Epithelial cell of esophagus (primary cell): ENCODE measurements at places on chromosomes 11 and 22.

DNA sequence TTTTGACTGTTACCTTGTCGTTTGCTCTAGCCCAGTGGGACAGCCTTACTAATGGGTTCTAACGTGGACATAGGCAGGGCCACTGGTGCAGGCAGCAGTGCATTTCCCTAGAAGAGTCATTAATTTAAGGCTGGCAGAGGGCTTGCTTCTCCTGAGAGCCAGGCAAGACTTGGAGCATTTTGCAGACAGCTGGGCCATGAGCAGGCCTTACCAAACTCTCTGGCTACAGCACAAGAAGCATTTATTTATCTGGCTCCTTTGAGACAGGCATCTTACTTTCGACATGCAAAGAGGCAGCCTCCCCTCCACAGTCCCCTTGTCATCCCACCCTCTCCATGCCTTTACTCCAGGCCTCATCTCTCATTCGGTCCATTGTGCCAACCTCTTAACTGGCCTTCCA is 139.9 kb downstream of the CSNK2A3 start:
- DNase-seq, result no peak

DNA sequence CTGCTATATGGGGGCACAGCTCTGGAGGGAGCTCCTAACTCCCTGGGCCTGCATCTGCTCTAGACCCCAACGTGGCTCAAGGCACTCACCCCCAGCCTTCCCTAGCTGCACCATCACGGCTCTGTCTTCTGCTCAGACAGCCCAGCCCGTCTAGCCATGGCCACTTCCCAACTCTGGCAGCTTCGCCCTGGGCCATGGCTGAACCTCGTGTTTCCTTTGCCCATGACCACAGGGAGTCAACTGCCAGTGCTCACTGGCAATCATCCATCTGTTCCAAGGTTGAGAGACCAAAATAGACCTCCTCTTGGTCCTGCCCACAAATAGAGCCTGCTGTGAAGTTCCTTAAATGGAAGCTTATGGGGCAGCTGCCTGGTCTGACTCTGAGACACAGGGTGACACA is 5.4 kb downstream of the LMO1 start:
- no peak for DNase-seq

DNA sequence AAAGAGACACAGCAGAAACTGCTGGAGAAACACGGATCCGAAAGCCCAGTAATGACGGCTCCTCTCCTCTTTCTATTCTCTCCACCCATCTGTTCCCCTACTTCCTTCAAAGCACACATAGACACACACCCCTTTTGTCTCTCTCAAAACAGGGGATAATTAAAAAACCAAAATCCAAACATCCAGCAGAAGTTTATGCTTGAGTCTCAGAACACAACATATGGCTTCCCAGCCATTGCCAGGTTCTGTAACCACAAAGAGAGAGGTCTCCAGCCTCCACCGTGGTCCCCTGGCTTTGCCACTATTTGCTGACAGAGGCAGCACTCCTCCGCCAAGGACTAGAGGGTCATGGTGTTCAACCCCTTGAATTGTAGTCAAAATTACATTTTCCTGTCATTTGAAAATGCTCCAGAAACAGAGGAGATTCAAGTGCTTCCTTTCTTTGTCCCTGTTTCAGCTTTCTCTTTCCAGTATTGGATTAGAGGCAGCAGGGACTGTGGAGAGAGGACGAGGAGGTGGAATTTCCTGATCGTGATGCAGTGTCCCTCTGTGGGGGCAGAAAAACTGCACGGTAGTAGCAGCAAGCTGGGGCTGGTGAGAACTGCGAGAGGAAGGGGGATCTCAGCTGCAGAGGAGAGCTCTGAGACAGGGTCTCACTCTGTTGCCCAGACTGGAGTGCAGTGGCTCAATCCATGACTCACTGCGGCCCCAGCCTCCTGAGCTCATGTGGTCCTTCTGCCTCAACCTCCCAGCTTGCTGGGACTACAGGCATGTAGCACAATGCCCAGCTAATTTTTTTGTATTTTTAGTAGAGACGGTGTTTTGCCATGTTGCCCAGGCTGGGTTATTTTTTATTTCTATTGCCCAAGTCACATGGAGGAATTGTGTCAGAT is 60.3 kb downstream of the UBASH3B start:
- DNase-seq, result no peak

DNA sequence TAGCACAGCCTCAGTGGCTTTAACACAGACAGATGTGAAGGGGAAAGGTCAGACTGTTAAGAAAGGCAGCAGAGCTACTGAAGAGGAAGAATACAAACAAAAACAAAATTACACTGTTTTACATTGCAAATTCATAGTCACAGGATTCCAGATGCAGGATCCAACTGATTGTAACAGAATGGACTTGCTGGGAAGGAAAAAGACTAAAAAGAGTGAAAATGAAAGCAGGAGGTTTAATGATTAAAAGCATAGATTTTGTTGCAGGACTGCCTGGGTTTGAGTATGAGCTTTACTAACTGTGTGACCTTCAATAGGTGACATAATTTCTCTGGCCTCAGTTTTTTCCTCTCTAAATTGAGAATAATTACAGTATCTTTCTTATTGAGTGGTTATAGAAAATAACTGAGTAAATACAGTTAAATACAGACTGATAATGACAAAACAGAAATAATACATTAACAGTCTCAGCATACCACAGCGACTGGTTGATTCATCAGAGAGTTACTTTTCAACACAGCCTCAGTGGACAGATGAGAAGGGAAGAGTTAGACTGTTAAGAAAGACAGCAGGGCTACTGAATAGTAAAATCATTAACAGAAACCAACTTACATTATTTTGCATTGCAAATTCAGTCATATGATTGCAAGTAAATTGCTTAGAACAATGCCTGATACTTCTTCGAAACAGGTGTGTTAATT is 704.2 kb upstream of the TENM4 start:
- no peak for DNase-seq

DNA sequence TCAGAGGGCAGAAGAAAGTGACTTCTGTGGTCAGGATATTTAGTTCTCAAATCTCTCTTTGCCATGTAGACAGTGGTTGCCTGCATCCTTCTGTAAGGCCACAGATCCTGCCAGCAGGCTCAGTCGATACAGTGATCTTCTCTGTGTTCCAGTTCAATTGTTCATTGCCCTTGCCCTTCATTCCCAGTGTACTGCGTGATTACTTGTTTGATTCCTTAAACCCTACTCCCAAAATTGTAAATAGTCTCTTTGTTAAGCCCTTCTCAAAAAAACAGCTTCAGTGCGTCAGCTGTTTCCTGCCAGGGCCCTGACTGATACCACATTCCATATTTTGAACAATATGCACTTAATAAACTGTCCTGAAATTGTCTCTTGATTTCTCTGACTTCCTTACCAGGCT is 9.3 kb upstream of the TYR start:
- no peak for DNase-seq

DNA sequence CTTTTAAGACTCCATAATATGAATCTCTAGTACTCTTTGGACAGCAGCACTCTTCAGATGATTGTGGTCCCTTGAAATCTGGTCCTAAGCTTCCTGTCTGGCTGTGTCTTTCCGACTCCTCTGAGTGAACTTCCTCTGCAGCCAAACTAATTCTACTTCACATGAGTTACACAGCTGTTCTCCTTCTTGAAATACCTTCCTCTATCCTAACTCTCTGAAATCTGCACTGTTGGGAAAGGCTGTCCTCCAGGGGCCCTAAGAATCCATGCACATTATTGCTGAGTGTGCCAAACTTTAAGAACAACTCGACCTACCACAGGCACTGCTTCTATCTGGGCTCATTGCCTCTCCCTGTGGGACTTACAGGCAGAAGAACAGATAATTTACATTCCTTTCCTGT is 217.3 kb upstream of the ARHGAP42 start:
- no peak for DNase-seq

DNA sequence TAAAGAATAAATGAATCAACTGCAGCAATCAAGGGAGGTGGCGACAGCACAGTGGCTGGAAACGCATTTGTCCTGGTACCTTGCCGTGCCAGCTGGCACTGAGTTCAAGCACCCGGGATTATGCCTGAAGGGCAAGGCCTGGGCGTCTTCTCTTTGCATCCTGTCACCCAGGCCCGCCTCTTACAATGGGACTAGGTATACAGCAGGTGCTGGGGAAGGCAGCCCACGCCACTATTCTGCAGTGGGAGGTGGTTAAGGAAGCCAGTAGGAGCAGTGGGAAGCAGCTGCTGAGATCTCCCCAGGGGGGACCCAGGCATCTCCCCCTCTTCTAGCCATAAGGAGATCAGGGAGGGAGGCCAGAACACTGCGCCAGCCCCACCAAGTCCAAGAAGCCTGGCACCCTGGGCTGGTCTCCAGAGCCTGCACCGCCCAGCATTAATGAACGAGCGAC is 15.3 kb upstream of the BAIAP2L2 start:
- DNase-seq, result no peak

GRCh38 chr11:127485541-127485940 is 485.0 kb upstream of the KIRREL3 start:
- DNase-seq, result peak; percentile 22
